ENCODE measurements at places on chromosomes 4 and X.

GRCh38 chr4:10694151-10694827 is 9.7 kb upstream of the CLNK start:
- DNase-seq, result no peak

DNA sequence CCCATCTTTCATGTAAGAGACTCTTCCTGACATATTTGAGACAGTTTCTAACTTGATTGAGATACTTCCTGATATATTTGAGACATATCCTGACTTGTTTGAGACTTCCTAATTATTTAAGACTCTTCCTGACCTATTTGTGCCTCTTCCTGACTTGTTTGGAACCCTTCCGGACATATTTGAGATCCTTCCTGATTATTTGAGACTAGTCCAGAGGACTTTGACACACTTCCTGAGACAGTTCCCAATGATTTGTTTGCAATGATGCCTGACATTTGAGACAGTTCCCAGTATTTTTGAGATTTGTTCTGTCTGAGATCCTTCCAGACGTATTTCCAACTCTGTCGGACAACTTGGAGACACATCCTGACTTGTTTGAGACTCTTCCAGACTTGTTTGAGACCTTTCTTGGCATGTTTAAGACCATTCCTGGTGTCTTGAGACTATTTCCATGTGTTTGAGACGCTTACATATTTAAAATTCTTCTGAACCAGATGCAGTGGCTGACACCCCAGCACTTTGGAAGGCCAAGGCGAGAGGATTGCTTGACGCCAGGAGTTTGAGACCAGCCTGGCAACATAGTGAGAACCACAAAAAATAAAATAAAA is 118.9 kb upstream of the USP9X start:
- no peak for DNase-seq

DNA sequence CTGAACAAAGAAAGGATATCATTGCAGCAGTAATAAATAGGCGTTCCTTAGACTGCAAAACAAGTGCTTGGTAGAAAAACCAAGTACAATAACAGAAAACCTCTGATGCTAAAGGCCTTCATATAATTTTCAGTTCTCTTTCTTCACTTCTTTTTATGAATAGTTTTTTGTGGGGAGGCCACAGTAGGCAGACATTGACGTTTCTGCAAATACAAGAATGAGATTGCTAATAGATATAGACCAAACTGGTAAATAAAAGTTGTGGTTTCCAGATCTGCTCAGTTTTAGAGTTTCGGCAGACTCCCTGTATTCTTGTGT is 57.0 kb upstream of the RAP1GDS1 start:
- DNase-seq, result no peak

DNA sequence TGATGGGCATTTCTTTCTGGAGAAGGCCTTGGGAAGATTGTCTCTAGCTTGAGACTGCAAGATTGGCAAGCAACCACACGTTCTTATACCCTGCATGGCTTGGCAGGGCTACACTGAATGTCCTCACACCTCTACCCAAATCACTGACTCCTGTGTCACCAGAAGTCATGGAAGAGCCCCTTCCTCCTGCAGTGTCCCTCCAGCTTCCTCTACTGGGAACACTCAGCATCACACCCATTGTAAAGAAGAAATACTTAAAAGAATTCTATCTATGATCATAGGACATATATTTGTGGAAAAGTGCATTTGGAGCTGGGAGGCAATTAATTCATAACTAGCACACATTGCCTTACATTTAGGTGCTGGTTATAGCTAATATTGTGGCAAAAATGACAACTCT is 113.1 kb downstream of the CCSER1 start:
- DNase-seq, result no peak

DNA sequence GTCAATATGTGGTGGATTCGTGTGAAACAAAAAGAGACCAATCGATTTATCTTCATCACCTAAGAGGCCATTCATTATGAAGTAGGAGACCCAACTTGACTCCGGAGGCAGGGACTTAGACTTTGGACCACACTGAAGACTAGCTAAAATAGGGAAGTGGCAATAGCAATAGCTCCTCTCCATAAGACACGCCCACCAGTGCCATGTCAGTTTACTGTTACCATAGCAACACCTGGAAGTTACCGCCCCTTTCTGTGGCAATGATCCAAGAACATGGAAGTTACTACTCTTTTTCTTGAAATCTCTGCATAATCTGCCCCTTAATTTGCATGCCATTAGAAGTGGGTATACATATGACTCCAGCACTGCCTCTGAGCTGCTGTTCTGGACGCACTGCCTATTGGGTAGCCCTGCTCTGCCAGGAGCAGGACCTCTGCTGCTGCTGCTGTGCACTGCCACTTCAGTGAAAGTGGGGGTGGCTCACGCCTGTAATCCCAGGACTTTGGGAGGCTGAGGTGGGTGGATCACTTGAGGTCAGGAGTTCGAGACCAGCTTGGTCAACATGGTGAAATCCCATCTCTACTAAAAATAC is 163.2 kb downstream of the PRKX start:
- DNase-seq, result peak; percentile 17

GRCh38 chrX:17527135-17527701 is 152.2 kb downstream of the NHS start:
- DNase-seq, result no peak

DNA sequence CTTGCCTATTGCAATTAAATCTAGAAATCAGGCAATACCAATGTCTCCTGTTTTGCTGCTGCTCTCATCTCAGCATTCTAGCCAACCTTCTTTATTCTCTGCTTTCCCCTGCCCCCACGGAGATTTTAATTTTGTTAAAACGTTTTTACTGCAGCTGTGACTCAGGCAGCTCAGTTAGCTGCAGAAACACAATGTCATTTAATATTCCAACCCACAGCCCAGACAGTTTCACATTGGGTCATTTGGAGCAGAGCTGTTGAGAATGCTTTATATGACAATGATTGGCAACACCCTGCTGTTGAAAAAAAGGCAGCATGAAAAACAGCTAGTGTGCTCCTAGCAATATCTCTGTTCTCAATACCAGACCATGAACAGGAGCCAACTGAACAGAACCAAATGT is 12.6 kb upstream of the SLC10A4 start:
- DNase-seq, result peak; percentile 17

DNA sequence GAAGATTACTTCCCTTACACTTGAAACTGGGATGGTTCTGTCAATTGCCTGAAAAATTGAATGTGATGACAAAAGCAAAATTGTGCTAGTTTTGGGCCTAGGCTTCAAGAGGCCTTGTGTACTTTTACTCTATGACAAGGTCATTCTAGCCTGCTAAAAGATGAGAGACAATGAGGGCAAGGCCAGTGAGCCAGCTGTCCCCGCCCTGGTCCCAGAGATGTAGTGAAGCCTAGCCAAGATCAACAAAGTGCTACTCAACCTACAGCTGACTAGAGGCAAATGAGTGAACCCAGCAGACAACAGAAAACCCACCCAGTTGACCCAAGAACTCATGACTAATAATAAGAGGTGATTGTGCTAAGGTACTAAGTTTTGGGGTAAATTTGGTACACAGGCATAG is 248.7 kb downstream of the IL15 start:
- DNase-seq, result no peak

GRCh38 chr4:8294036-8294435 is 24.5 kb downstream of the HTRA3 start:
- DNase-seq, result no peak

- no peak for DNase-seq
Observed at GRCh38 chr4:62271107-62271506, 1071.0 kb downstream of the ADGRL3 start.

DNA sequence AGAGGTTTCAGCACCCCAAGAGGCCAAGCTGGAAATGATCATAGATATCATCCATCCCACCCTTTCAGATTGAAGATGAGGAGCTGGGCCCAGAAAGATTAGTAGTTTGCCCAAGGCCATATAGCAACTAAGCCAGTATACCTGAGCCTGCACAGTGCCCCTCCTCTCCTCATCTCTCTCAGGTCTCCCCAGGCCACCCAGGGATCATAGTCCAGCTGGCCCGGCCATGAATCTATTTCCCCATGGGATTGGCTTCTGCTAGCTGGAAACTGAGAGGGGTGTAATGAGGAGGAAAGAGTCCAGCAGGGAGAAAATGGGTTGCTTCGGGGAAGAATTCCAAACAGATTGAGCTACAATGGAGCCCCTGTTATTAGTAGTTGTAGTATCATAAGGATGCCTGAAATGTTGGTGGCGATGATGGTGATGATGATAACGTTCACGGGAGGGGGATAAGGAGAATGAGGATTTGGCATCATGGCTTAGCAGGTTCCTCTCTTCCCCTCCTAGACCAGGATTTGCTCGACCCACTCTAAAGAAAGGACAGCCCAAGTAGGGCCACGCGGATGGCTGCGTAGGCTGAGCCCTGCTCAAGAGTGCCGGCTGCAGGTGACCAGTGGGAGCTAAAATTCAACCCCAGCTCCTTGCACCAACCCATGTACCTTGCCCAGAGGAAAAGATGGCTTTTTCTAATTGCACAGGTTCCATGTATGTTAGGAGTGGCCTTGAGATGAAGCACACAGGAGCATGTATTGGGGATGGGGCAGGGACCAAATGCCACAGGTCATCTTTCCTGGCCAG is 117.8 kb upstream of the PJA1 start:
- no peak for DNase-seq

- no peak for DNase-seq
Observed at GRCh38 chr4:154471032-154471431, 20.6 kb downstream of the DCHS2 start.

GRCh38 chr4:787561-787981 is 38.4 kb downstream of the CPLX1 start:
- DNase-seq, result no peak

DNA sequence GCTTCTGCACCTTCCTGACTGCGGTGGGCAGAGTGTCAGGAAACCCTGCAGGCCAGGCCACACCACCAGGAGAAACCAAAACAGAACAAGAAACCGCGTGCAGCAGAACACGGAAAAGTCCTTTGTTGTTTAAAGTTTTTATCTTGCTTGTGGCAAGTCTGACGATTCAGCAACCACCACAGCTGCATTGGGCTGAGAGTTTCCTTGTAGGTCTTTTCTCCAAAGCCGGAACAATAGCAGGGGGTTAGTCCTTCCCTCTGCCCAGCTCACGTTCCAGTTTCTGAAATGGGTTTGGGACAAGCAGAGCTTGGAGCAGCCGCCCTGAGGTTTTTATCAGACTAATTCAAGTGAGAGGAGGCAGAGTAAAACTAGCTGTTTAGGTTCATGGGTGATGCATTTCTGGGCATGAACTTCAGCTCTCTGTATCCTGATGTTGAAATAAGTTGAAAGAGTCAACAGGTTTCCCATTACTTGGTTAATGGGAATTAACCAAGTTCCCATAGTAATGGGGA is 216.9 kb downstream of the PTTG2 start:
- no peak for DNase-seq

GRCh38 chr4:159024266-159024665 is 78.6 kb upstream of the RAPGEF2 start:
- DNase-seq, result no peak

GRCh38 chr4:174538123-174538875 is 16.0 kb upstream of the HPGD start:
- no peak for DNase-seq

DNA sequence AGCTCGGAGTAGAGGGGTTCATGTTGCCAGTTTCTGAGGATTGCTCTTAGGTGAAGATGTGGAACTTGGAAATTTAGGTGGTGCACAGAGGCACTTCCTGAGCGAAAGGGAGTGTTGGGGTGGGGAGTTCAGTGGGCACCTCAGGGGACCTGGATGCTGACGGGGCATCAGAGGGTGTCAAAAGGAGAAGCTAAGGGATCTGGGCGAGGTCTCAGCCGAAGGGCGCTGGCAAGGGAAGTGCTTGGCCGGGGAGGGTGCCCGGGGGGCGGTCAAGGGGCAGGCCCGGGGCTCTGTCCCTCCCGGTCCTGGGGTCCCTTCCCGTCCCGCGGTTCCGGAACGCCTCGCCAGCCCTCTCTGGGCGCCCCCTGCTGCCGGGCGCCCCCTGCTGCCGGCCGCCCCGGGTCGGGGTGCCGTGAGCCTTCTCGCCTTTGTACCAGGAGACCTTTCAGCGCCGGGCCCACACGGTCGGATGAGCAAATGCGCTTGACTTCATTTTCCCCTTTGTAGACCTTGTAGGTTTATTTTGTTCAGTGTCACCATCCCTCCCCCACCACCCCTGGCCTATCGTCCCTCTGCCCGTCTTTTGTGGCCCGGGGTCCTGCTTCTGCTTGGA is 3.0 kb upstream of the PHOX2B start:
- no peak for DNase-seq

DNA sequence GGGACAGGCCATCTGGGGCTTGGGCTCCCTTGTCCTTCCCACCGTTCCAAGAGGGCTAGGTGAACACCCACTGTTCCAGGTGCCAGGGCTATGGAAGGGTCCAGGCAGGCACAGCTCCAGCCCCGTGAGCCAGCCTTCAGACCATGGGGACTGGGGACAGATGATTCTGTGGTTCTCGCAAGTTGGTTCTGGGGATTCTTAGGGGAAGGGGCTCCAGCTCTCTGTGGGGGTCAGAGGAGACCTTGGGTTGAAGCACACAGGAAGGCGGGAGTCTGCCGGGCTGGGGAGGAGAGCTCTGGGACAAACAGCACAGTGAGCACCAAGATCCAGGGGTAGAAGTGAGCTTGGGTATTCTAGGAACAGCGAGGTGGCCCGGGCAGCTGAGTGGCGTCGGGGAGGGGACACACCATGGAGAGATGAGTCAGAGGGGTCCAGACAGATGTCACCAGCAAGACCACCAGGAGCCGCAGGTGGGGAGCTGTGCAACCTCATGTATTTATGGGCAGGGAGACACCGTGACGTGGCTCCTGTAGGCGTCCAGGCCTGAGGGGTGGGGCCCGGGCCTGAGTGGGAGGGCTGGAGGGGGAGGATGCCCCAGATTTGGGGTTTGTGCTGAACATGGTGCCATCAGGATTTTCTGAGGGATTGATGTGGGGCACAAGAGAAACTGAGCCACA is 48.8 kb upstream of the HMX1 start:
- DNase-seq, result no peak

DNA sequence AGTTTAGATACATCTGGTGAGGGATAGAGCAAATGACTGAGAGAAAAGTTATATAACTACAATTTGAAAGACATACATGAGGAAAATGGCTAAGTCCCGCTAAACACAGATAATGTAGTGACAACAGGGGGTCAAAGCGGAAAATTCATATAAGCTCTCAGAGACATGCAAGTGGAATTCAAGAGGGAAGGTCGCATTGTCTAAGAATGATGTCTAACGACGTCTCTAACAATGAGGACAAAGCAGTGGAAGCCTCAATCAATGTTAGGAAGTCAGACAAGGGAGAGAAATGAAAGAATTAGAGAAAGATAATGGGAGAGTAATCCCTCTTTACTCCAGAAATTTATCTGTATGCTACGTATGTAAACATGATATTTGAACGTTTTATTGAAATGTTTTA is 113.4 kb downstream of the ANTXR2 start:
- DNase-seq, result no peak

DNA sequence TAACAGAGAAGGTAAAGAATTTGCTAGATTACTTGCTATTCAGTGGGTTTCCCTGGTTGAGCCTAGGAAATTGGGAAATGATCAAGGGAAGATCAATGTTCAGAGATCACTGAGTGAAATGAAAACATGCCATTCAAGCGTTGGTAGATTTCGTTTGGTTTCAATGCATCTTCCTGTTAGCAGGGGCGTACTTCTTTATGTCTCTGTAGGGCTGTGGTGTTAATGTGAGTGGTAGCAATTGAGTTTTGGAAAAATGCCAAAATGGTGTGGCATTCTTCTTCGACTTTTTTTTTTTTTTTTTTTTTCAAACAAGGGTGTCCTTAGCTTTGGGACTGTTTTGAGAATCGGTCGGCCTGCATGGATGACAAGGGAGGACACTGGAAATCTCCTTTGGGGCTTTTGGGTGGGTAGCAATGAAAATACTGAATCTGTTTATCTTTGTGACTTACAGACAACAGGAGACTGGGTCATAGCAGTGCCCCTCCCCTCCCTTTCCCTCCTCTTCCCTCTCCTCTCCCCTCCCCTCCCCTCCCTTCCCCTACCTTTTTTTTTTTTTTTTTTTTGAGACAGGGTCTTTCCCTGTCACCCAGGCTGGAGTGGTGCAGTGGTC is 50.4 kb downstream of the SPRY1 start:
- DNase-seq, result no peak
